ENCODE measurements at places on chromosomes 6 and 20.

GRCh38 chr6:154488248-154488593 lies 22.3 kb downstream of the CNKSR3 start:
- DNase-seq, result no peak

DNA sequence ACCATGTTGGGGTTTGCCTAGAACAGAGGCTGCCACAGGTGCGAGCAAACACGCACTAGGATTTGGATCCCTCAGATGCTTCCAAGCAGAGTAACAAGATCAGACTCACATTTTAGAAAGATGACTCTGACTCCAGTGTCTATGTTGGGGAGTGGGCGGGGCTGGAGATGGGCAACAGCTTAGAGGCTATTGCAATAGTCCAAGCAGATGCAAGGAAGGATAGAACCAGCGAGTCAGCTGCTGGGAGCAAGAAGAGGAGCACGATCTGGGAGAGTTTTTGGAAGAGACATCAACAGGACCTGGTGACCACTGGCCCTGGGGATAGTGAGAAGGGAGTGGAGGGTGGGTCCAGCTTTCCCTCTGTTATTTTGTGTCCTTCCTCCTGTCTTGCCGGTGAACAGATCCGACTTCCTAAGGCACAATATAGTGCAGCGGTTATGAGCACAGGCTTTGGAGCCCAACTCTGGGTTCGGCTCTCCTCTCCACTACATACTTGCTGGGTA lies 52.7 kb downstream of the FGD2 start:
- no peak for DNase-seq

DNA sequence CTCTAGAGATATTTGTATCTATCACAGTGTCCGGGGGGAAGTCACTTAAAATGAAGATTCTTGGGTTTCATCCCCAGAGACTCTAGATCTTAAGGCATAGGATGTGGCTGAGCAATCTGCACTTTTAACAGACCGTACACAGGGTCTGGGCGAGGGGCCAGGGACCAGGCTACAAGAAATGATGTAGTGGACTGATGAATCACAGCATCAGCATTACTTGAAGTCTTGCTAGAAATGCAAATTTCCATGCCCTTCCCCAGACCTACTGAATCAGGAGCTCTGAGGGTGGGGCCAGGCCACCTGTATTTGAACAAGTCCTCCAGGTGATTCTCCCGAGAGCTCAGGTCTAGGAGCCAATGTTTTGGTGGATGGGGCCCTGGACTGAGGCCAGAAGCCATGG lies 168.4 kb downstream of the DOK5 start:
- no peak for DNase-seq

- no peak for DNase-seq
Measured at GRCh38 chr6:143385636-143386035, 64.9 kb downstream of the ADAT2 start.

GRCh38 chr6:54614499-54615195 lies 231.9 kb upstream of the FAM83B start:
- DNase-seq, result no peak

- no peak for DNase-seq
Measured at GRCh38 chr6:90319979-90320685, 23.5 kb upstream of the BACH2 start.

GRCh38 chr6:3551716-3552511 lies 95.1 kb upstream of the SLC22A23 start:
- DNase-seq, result no peak

GRCh38 chr6:3409699-3410384 lies 47.0 kb downstream of the SLC22A23 start:
- no peak for DNase-seq

GRCh38 chr6:12890171-12890790 lies 173.7 kb downstream of the PHACTR1 start:
- DNase-seq, result peak; percentile 77

DNA sequence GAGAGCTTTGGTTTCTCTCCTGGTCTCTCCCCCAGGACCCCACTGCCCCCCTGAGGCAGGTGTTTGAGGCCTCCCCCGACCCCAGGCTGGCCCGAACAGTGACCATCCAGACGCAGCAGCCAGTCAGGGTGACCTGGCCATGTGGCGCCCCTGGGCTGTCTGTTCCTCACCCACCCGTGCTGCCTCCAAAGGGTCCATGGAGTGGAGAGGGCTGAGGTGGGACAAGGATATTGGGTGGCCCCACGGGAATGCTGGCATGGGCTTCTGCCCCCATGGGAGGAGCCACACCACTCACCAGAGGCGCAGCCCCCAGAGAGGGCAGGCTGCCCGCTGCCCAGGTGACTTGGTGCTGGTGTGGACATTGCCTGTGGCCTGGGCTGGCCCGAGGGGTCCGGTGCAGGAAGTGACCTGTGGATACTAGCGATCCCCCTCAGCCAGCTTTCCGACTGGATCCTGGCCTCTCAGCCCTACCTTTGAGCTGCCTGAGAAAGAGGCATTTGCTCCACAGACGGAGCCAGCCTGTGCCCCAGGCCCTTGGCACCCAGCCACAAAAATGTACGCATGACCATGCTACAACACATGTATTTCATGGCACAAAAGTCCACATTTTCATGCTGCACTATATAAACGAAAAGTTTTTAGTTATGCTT lies 50.8 kb downstream of the BCAS4 start:
- no peak for DNase-seq

GRCh38 chr6:150719831-150720230 lies 120.1 kb downstream of the PLEKHG1 start:
- no peak for DNase-seq

- DNase-seq, result peak; percentile 33
Measured at GRCh38 chr20:59825944-59826759, 107.3 kb downstream of the SYCP2 start.

- no peak for DNase-seq
Measured at GRCh38 chr6:135624402-135625295, 127.1 kb upstream of the AHI1 start.

DNA sequence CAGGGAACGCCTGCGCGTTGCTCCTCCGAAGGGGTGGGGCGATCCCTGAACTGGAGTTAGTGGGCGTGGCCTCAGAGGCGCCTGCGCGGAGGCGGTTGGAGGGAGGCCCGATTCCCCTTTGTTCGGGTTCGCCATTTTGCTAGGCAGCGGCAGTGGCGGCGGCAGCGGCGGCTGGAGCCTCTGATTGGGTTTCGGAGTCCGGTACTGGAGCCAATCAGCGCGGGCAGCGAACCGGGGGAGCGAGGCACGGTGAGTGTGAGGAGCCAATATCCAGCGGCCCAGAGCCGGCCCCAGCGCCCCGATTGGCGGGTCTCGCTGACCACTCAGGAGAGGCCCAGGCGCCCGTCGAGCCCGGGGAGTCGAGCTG lies at the start of gene NFYA:
NFYA (plus strand) TSS at position 139 of the 367 bp plus-strand sequence. CDS start 6,116 bp downstream, outside the sequence.
- no peak for DNase-seq

- DNase-seq, result no peak
Measured at GRCh38 chr6:90383196-90383822, 86.7 kb upstream of the BACH2 start.

DNA sequence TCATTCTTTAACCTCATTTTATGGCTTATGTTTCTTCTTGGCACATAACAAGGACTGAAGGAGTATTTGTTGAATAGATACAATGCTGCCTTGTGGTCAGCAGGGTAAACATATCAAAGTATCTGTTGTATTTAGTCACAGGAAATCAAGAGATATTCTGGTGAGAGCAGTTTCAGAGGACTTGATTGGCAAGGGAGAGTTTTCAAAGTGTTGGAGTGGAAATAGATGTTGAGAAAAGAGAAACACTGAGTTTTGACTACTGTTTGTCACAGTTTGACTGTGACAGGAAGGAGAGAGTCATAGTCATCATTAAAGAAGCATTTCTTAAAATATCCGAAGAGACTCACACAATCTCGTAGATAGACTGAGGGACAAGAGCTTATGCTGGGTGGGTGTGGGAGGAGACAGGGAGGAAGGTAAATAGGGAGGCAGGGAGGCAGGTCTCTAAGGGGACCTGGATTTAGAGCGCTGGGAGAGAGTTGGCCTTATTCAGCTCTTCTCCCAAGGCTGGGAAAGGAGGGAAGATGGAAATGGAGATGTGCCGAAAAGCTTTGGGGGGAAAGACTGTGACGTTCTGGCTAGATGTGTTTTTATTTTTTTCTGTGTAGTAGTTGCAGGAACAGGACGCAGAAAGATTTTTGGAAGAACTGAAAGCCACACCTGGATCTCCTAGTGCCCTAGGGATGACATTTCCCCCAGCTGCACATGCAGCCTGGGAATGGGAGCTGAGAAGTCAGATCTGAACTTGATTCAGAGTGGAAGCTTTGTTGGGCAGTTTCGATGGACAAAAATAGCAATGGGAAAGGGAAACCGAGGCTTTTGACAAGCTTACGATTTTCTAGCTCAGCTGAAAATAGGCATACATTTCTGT lies 65.0 kb upstream of the IFNGR1 start:
- DNase-seq, result no peak

GRCh38 chr6:52491203-52492069 lies 71.3 kb downstream of the EFHC1 start:
- DNase-seq, result peak; percentile 26

- no peak for DNase-seq
Measured at GRCh38 chr20:50152394-50153152, 950 bp downstream of the PEDS1 start.

GRCh38 chr20:24769878-24770627 lies 179.0 kb upstream of the CST7 start:
- DNase-seq, result no peak

DNA sequence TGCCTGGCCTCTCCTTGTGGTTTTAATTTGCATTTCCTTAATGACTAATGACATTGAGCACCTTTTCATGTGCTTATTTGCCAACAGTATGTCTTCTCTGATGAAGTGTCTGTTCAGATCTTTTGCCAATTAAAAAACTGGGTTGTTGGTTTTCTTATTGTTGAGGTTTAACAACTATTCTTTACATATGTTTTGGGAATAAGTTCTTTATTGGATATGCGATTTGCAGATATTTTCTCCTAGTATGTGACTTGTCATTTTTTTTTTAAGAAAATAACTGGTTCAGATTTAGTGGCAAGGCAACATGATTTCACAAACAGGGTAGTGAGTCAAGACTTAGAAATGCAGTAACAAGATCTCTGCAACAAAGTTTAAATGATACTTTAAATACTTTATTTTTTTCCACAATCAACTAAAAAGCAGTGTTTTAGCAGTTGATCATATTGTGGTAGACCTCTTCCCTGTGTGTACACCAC lies 67.8 kb downstream of the TIAM2 start:
- DNase-seq, result no peak

GRCh38 chr6:70380252-70380651 lies 33.1 kb upstream of the FAM135A start:
- DNase-seq, result no peak

DNA sequence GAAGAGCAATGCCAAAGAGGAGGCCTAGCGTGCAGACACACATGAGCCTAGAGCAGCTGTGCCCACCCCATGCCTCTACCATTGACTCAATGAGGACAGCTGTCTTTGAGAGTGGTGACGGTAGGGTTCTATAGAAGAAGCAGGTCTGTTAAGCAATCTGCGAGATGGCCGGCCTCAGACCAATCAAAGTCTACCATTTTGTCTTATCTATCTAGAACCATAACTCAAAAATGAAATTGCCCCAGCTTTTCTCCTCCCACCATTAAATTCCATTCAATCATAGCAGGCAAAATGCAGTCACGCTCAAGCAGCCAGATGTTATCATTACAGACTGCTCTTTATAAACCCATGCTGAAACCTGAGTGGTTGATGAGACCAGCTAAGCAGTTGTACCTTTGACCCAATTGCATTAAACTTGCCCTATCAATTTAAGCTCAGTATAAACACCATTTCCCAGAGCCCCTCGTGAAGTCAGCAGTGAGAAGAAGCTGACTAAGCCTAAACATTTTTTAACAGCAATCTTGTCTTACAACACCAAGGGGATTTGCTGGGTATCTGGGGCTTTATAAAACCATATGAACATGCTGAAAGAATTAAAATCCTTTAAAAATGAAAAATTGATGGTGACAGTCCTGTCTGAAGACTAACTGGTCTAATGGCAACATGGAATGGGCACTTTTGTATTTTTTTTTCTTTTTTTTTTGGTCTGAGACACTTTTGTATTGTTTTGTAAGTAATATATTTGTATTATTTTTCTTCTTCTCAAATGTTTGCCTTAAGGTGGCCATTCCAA lies 57.5 kb downstream of the FOXC1 start:
- no peak for DNase-seq

DNA sequence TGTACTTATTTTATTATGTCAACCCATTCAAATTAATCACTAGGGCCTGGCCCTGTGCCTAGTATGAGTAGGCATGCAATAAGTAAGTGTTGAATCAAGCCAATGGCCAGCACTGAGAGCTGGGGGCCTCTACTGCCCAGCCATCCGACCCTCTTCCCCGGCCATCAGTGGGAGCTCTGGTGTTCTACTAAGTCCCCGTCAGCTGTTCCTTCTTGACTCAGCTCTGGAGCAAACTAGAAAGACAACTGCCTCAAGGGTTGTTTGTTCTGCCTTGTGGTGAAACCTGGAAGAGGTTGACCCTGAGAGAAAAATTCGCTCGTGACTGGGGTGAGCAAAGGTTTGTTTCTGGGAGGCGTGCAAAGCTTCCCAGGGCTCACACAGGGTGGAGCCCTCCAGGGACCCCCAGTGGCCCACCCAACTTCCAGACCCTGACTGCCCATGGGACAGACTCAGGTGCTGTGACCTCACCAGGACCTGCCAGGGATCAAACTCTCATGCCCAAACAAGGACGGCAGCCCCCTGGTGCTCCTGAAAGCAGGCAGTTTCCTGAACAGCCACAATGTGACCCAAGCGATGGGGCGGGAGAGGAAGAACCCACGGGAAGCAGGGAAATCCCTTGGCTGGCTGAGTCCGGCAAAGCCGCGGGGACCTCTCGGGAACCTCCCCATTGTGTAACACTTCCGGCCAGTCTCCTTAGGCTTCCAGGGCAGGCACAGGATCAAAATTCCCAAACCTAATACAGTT lies 50.4 kb downstream of the BANF2 start:
- DNase-seq, result no peak

DNA sequence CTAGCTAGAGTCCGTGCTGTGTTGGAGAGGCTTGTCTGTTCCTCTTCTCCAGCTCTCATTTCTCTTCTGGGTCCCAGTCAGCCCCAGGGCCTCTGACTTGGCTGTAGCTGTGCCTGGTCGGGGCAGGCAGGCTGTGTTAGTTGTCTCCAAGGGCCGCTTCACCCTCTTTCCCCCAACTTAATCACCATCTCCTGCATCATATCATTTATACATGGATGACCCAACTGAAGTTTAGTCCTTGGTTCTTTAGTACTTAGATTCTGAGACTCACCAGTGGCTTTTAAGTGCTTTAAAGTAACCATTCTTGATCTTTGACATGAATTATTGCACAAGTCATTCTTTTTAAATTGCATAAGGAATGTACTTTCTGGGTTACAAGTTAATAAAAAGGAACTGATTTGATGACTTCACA lies 127.3 kb downstream of the RTN4IP1 start:
- DNase-seq, result no peak

DNA sequence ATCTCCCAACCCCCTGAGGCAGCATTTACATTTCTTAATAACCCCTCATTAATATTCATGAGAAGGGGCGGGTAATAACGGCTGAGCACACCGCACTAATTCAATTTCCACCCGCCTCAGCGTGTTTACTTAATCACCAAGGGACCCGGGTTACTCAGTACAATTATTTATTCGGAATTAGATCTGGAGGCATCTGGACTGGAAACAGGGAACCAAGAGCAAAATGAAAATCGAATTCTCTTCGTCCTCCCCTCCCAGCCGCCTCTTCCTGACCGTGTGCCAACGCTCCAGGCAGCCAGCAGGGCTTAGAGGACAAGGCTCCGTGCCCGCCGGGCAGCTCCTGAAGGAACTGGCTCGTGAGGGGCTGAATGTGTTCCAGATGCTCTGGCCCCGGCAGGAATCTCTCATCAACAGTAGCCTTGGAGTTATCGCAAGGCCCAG lies 23.5 kb upstream of the CTNNBL1 start:
- DNase-seq, result no peak

Measured in H1 (cell line).